ENCODE measurements at places on chromosomes 6 and 20. TPM values are rescaled to one million over a fixed set of nuclear protein-coding genes. Genes with fewer than 3 reads are reported as not detected.

DNA sequence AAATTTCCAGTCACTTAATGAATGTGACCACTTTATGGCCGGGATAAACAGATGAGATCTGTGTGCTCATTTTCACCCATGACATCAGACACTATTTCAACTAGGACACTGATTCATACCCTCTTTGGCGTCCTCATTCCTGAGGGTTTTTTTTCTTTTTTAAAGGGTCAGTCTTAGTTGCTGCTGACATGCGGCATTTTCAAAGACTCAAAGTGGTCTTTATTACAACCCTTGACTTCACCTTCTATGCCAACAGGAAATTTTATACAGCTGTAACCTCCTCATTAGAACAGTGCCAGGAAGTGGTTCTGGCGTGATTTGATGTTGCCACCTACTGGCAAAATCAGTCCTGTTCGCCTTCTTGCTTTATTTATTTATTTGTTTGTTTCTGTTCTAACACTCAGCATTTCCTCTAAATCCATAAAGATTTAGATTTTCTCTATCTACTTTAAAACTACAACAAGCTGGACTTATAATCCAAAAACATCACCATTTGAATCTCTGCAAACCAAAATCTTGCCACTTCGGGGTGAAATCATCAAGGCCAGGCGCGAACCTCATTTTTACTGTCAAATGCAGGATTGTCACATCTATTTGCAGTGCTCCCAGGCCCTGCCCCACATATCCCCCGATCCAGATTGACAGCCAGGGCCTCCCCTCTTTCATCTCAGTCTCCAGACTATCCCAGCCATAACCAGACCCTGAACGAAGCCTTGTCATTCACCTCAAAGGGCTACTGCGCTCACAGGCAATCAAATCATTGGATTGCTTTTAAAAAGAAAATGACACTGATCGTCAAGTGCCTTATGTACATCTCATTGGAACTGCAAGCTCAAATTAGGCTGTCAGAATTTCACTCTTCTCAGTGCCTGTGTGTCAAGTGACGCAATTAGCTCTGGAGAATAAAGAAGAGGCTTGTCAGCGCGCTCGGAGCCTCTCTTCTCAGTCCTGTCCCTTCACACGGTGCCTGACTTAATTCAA is 77.5 kb downstream of the C6orf118 start:
- H3K36me3 ChIP-seq, result no peaks in the 10 kb centered on the region
- no peak overlapping the region for H3K27ac ChIP-seq
- H3K4me3 ChIP-seq, result no peak overlapping the region
- H3K4me1 ChIP-seq, result no peaks in the 10 kb centered on the region
- no peak for DNase-seq

- DNase-seq, result no peak
- no peaks in the 10 kb centered on the region for H3K4me1 ChIP-seq
- no peaks in the 10 kb centered on the region for H3K36me3 ChIP-seq
- no peaks in the 10 kb centered on the region for H3K27me3 ChIP-seq
- H3K4me3 ChIP-seq, result no peak overlapping the region
Measured at GRCh38 chr20:46546298-46546697, 4.2 kb downstream of the OCSTAMP start.

DNA sequence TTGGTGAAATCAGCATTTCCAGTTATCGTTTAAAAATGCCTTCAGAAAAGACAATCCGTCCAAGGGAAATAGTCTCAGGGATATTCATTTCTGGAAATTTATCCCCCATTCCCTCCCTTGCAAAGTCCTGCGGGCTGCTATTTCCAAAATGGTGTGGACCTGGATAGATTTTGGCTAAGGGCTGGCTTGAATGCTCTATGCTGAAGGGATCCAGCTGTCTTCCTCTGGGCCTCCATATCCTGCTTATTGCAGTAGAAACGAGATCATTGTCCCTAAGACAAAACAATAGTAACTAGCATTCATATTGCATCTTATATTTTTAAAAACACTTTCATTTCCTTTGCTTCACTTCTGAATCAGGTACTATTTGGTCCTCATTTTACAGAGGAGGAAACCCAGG is 129.9 kb downstream of the ANKRD60 start:
- H3K27ac ChIP-seq, result no peak overlapping the region
- H3K36me3 ChIP-seq, result no peaks in the 10 kb centered on the region
- H3K27me3 ChIP-seq, result no peaks in the 10 kb centered on the region
- H3K4me3 ChIP-seq, result no peak overlapping the region

The ANKEF1 gene
- 0.88 TPM for total RNA-seq

DNA sequence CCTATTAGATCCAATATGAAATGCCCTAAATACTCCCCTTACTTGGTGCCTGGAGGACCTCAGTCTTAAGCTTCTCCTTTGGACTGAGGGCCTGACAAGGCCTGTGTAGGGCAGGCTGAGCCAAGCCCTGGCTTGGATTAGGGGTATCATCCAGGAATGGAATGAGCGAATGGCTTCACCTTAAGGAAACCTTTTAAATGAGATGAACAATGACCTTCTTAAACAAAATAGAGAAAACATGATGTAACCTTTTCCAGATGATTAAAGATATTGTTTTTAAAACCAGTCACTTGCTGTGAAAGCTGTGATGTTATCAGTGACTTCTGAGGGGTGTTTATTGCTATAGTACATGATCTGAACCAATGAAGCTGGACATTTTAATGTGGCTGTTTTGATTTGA is 55.5 kb downstream of the TRAF3IP2 start:
- H3K27me3 ChIP-seq, result no peaks in the 10 kb centered on the region
- H3K36me3 ChIP-seq, result no peaks in the 10 kb centered on the region
- H3K27ac ChIP-seq, result peak overlapping the region; percentile 93

DNA sequence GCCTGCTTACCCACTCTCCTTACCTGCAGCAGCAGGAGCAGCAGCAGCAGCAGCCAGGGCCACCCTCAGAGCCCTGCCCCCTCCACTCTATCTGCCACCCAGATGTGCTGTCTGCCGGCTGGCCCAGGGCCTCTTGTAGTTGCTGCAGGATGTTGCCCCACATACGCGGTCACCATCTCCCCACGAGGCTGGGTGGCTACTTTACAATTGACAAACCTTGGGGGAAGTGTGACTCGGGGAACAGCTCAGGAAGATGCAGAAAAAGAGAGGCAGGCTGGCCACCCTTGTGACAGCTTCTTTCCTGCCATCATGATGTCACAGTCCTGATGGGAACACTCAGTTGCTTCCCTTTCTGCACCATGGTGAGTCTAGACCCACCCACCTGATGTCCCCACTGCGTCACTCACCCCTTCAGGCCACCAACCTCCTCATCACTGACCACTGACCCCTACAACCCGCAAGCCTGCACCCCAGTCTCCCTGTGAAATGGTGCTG is 14.5 kb downstream of the TREM1 start:
- no peaks in the 10 kb centered on the region for H3K36me3 ChIP-seq
- H3K27me3 ChIP-seq, result no peaks in the 10 kb centered on the region
- no peak for DNase-seq

The E2F1 gene
- 0.51 TPM for total RNA-seq

- H3K4me1 ChIP-seq, result no peaks in the 10 kb centered on the region
- H3K27me3 ChIP-seq, result no peaks in the 10 kb centered on the region
- DNase-seq, result no peak
Measured at GRCh38 chr6:30322527-30323501, 3.9 kb upstream of the TRIM39 start.

The CFAP61 gene
- 7.5 TPM for total RNA-seq

GRCh38 chr20:2633381-2633780 is 19.1 kb upstream of the NOP56 start:
- no peaks in the 10 kb centered on the region for H3K4me1 ChIP-seq
- no peak overlapping the region for H3K4me3 ChIP-seq
- H3K27me3 ChIP-seq, result no peaks in the 10 kb centered on the region
- no peak for DNase-seq
- no peaks in the 10 kb centered on the region for H3K36me3 ChIP-seq
- no peak overlapping the region for H3K27ac ChIP-seq

DNA sequence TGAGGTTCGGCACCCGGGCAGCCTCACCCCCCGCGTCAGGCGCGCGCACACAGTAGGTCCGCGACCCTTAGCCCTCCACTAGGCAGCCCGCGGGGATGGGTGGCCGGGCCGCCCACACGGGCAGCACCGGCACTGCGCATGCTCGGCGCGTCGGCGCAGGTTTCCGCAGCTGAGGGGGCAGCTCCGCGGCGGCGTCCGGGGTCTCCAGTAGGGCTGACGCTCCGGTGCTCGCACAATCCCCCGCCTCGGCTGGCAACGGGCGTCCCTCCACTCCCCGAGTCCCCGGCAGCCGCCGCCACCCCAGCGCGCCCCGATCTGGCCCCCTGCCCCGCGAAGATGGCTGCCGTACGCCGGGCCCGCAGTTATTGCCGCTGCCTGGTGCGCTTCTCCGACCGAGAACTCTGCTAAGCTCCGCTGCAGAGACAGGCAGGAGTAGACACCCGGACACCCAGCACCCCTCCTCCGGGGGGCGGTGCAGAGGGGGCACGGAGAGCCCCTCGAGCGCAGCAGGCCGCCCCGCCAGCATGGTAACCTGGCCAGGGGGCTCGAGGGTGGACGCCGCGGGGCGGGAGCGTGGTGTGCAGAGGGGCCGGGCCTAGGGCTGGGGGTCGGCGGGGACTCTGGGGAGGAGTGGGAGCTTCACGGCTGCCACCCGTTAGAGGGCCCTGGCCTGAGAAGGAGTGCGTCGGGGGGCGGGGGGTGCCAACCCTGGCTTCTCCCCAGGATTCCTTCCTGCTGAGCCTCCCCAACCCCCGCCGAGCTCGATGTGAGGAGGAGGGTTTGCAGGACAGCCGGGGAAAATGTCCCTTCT is at the start of gene FBXO9:
Gene FBXO9, plus strand, starts transcription at position 139 of the 811 bp plus-strand sequence. Its CDS starts 386 bp downstream, at position 525.
- H3K4me3 ChIP-seq, result peak within 1 kb of the TSS; percentile 86
- DNase-seq, result peak; percentile 75
- H3K4me1 ChIP-seq, result peaks cover 7% of the 10 kb centered on the region
- H3K36me3 ChIP-seq, result no peaks in the 10 kb centered on the region
- H3K27me3 ChIP-seq, result no peaks in the 10 kb centered on the region

GRCh38 chr6:157486572-157486971 is 105.6 kb downstream of the ZDHHC14 start:
- no peak overlapping the region for H3K4me3 ChIP-seq
- no peaks in the 10 kb centered on the region for H3K36me3 ChIP-seq
- no peak overlapping the region for H3K27ac ChIP-seq
- DNase-seq, result no peak
- H3K4me1 ChIP-seq, result no peaks in the 10 kb centered on the region

DNA sequence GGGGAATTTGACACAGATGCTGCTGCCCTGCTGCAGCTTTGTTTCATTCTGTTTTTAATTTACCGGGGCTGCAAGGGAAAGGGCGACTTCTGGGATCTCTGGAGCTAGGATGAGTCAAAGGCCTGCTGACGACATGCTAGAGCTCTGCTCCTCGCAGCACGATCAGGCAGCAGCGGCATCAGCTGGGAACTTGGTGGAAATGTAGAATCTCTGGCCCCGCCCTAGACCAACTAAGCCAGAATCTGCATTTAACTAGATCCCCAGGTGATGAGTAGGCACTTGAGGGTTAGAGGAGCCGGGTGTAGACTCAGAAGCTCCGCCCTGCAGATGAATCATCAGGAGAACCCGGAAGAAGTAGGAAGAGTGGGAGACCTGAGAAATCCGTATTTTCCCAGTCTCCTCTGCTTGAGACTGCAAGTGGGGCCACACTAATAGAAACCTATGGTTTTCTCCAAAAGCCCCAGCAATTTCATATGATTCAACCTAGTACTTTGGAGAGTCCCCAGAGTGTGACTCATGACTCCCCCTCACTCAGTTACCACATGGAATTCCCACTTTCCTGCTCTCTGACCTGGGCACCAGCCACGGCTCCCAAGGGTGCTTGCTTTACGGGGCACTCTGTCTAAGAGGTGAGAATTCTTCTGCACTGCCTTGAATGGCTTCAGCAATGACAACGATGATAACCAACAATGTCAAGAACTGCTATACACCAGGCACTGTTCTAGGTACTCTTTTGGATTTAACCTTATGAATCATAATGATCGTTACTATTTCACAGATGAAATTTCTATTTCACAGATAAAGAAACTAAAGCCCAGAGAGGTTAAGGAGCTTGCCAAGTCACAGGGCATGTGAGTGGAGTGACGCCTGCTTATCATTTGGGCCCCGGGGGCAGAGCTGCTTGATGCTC is 18.1 kb downstream of the TUBB2B start:
- H3K4me3 ChIP-seq, result no peak overlapping the region
- H3K27ac ChIP-seq, result peak overlapping the region; percentile 0
- H3K36me3 ChIP-seq, result no peaks in the 10 kb centered on the region
- H3K4me1 ChIP-seq, result peaks cover 4% of the 10 kb centered on the region
- peak; percentile 61 for DNase-seq

DNA sequence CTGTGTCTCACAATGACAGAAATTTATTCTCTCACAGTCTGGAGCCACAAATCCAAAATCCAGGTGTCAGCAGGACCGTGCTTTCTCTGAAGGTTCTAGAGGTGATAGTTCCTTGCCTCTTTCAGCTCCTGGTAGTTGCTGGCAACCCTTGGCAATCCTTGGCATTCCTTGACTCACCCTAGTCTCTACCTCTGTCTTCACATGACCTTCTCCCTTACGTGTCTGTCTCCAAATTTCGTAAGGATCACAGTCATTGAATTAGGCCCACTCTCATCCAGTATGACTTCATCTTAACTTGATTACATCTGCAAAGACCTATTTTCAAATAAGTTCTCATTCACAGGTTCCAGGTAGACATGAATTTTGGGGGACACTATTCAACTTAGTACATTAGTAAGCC is 143.1 kb downstream of the CEP57L1 start:
- no peak for DNase-seq
- H3K4me3 ChIP-seq, result no peak overlapping the region
- H3K27me3 ChIP-seq, result no peaks in the 10 kb centered on the region
- H3K4me1 ChIP-seq, result no peaks in the 10 kb centered on the region

All from uterus (tissue), 4 donors.